ENCODE measurements at places on chromosomes 4 and X. TPM values are rescaled to one million over a fixed set of nuclear protein-coding genes. Genes with fewer than 3 reads are reported as not detected.

HTN3 gene
- not detected for total RNA-seq

PNPLA4 gene
- total RNA-seq: 10.1 TPM

CXCR3 gene
- total RNA-seq: not detected

TCEAL9 gene
- total RNA-seq: 106 TPM

SORBS2 gene
- total RNA-seq: 175 TPM

DLG3 gene
- 5.9 TPM for total RNA-seq

CNGA1 gene
- total RNA-seq: not detected

ATP1B4 gene
- total RNA-seq: not detected

KANTR gene
- total RNA-seq: 8.2 TPM

SPANXD gene
- total RNA-seq: not detected

SHROOM4 gene
- 39.6 TPM for total RNA-seq

CABS1 gene
- total RNA-seq: not detected

VCX3B gene
- total RNA-seq: not detected

DUSP21 gene
- total RNA-seq: not detected

UGT2A1 gene
- total RNA-seq: not detected

F8A3 gene
- total RNA-seq: 9.0 TPM

KIAA1210 gene
- total RNA-seq: not detected

KCNE5 gene
- total RNA-seq: not detected

LUZP4 gene
- not detected for total RNA-seq

BEND2 gene
- not detected for total RNA-seq

USP17L22 gene
- total RNA-seq: not detected

HTR2C gene
- not detected for total RNA-seq

CSAG2 gene
- not detected for total RNA-seq

GABRA4 gene
- not detected for total RNA-seq

PDGFC gene
- total RNA-seq: 13.7 TPM

HUWE1 gene
- total RNA-seq: 136 TPM

SLITRK4 gene
- 3.4 TPM for total RNA-seq

RHOXF2 gene
- not detected for total RNA-seq

TGIF2LX gene
- not detected for total RNA-seq

STK32B gene
- 29.0 TPM for total RNA-seq

MTMR8 gene
- 0.82 TPM for total RNA-seq

Measured in glomerular endothelial cell (primary cell).